Fibroblast of upper back skin (primary cell): ENCODE measurements at places on chromosomes 2 and 18.

DNA sequence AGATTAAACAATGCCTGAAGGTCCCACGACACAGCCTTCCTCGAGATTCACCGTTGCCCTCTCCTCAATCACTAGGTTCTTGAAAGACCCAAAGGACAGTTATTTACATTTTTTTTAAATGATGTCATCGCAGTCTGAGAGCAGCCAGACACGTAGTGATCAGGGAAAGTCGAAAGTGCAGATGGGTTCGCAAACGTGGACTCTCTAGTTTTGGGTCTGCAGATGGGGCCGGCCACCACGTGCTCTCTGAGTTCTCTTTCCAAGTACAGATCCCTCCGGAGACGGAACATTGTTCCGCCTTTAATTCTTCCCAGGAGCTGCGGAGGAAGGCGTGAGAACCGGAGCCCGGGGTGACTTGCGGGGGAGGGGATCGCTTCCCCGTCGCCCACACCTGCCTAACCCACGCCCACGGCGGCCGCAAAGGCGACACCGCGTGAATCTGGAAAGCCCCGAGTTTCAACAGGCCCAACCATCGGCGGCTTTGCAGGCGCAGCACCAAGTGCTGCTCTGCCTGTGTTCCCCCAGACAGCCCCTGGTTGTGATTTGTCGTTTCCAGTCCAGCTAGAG lies 54.3 kb downstream of the PKDCC start:
- DNase-seq = peak; percentile 97

GRCh38 chr18:39741755-39742466 lies 2176.3 kb upstream of the CELF4 start:
- DNase-seq = peak; percentile 13

DNA sequence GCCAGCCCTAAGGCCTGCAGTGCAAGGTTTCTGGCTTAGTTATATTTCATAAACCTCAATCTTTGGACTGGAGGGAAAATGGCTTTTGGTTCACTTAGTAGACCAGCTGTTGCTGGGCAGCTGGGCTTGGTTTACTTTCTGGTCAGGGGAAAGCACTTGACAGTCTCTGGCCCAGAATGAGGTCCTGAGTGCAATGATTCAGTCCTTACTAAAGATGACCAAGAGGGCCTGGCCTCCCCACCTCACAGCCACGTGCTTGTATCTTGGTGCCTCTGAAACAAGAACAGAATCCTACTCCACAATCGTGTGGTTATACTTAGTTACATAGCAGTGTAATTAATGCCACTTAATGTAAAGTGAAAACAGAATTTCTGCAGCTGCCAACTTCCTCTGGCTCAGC lies 325.5 kb upstream of the MEIS1 start:
- no peak for DNase-seq

DNA sequence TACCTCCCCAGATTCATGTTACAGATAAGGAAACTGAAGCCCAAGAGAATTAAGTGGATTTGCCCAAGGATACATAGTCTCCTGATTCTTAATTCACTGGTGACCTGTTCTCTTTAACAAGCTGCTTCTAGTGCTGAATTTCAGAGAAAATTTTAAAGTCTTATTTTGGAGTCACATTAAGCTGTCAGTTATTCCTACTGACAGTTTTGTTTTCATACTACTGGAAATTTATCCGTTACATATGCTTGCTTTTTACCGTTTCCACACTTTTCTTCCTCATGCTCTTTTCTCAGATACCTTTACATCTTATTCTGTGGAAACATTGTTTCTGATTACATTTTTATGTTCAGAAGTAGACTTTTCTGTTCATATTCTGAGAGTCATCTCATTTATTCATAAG lies 1.3 kb downstream of the MOB4 start:
- DNase-seq = no peak

DNA sequence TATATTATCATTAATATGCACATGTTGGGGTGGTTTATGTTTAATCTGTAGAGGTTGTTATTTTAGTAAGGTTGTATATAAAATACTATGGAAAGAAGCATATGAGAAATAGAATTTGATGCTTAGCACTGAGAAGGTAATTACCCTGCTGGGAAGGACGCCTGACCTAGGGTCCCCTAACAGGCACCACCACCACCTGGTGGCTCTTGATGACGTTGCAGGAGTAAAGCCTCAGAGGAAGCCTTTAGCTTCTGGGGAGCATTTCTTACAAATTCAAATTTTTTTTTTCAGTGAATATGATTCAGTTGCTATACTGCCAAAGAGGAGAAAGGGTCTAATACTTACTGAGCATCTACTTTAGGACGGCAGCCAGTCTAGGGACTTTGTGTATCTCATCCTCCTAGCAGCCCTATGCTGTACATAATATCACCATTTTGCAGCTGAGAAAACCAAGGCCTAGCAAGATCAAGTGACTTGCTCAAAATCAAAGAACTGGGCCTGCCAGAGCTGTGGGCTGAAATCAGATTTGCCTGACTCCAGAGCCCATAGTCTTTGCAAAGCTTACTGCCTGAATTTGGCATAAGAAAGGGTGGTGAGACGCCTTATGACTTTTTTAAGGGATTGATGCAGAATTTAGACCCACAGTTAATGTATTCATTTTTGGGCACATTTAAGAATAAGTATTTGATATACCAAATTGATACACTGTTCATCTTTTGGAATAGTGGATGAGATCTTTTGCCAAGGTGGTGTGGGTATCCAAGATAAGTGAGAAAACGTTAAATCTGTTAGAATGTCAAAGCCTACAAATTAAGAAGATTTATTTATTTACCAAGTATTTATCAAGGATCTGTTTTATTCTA lies 78.8 kb upstream of the GAREM1 start:
- peak; percentile 34 for DNase-seq

DNA sequence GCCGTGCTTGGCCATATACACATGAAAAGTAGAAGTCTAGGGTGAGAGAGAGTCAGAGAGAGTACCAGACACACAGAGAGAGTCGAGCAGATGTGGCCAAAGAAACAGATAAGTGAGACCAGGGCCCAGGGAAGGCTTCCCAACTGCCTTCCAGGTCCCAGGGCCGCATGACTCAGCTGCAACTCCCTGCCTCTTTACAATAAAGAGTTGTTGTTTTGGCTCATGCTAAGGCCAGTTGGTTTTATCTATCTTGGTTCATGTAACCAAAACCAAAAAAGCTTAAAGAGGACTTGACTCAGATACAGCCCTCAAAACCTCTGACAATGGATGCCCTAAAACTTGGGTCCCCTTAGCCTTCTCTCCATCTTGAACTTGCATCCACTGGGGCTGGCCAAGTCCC lies 36.9 kb downstream of the REEP1 start:
- DNase-seq = no peak

DNA sequence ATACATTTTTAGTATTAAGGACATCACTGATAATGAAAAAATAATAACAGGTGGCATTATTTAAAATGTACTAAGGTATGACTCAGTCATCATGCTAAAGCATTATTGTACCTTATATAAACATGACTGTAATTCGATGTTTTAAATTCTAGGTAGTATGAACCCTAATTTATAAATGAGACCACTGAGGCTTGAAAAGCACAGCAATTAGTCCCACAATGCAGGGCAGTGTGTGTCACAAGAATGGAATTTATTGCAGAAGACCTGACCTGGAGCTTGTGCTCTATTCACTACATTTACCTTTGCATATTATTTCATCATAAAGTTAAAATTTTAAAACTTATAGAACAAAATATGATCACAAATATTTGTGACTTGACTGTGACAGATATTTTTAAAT lies 358.5 kb upstream of the DSEL start:
- DNase-seq = no peak

DNA sequence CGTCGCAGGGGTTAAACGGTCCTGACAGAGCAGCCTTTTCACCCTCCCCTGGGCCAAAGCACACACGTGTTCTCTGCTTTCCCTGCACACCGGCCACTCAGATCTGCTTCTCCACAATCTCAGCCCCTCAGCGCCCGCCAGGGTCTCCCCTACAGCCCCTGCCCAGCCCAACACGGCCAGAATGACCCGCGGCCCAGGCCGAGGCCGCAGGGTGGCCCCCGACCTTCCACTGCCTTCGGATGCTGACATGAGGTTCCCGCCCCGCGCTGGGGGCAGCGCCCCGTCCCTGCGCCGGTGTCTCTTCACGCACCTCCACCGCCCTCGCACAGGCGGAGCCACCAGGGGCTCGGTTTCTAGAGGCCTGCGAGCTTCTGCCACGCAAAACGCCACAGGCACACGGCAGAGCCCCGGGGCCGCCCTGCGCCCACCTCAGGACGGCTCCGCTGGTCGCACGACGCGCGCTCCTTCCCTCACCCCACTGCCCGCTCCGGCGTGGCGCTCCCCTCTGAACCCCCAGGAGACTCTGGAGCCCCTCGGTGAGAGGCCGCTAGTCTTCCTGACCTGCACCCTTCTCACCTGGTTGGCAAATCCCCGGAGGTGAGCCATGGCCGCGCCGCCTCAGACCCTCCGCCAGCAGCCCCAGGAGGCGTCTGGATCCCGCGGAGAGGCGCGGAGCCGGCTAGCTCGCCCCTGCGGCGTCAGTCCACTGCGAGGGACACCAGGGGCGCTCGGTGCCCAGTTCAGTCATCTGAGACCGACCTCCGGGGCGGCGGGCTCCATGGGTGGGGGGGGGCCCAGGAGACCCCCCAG lies 749 bp downstream of the STK25 start:
- peak; percentile 31 for DNase-seq
